ENCODE measurements at places on chromosomes 1 and 21.

- DNase-seq: no peak
Measured at GRCh38 chr1:39631361-39632322, 7.8 kb downstream of the HEYL start.

DNA sequence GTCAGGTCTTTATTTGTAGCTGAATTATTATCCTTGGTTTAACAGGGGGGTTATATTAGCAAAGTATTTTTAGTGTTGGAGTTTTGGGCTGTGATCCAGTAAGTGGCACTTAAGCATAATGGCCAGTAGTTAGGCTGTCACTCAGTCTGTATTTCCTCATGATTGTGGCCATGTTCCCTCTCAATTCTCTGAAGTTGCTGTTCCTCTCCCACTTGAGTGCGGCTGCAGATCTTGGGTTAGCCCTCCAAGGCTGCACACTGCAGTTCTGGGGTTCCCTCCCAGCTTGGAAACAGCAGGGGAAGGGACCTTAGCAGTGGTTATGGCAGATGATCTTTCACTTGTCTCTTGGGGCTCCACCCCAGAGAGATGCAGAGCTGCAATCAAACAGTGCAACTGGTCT, 23.2 kb upstream of the DENND1B start:
- DNase-seq: no peak

DNA sequence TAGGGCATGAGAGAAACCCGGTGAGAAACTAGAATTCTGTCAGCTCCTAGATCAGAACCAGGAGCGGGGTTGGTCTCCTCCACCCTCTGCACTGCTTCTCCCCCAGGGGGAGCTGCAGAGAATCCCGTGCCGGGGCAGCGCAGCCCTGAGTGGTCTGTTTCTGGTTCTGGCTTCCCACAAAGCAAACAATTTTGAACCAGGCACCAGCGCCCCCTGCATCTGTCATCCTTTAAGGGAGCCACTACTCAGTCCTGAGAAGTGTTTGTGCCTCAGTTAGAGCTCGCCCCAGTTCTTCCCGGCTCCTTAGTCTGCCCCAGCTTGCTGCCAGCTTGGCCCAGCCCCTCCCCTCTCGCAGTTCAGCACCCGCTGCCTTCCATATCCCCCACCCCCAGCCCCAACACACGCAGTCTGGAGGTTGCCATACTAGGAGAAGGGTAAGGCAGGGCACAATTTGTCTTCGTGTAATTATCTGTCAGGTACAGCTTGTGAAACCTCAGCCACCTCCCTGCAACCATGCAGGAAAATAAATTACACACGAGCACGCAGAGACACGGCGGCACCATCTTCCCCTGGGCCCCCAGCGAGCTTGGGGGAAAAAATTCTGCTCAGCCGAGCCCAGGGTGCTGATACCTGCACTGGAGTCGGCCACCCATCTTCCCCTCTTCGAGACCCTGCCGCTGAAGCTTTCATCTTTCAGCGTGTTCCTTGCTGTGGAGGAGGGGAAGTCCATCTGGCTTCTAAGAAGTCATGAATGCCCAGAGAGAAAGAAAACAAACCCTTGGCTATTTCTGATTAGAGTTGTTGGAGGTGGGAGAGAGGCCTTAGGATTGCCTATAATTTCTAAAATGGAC, 62.6 kb upstream of the CD1D start:
- DNase-seq: peak; percentile 19

DNA sequence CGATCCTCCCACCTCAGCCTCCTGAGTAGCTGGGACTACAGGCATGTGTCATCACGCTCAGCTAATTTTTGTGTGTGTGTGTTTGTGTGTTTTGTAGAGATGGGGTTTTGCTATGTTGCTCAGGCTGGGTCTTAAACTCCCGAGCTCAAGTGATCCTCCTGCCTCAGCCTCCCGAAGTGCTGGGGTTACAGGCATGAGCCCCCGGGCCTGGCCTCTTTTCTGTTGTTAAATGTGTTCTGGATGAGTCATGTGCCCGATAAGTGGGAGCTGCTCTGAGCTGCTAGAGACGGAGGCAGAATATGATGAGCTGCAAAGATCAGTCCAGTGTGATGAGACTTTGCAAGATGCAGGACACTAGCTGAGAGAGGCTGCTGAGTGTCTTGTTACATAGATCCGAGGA, 75.5 kb downstream of the VPS13D start:
- DNase-seq: no peak

- peak; percentile 71 for DNase-seq
Measured at GRCh38 chr1:22039594-22040285, 12.8 kb upstream of the CDC42 start.

GRCh38 chr1:86015375-86015774, 141.2 kb downstream of the COL24A1 start:
- no peak for DNase-seq

DNA sequence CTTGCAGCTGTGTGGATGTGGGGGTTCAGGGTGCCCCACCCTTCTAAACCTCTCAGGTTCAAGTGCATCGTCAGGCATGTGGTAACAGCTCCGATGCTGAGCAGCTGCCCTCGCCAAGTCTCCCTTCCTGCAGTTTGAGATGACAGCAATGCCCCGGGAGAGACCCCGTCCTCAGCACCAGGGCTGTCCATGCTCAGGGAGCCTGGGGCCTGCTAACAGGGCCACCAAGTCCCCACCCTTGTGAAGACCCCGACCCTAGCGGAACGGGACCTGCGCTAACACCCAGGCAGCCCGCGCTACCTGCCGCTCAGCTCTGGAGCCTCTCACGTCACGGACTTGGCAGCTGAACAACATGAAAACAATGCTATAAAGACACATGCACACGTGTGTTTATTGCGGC, 159.2 kb upstream of the C1orf174 start:
- DNase-seq: no peak

DNA sequence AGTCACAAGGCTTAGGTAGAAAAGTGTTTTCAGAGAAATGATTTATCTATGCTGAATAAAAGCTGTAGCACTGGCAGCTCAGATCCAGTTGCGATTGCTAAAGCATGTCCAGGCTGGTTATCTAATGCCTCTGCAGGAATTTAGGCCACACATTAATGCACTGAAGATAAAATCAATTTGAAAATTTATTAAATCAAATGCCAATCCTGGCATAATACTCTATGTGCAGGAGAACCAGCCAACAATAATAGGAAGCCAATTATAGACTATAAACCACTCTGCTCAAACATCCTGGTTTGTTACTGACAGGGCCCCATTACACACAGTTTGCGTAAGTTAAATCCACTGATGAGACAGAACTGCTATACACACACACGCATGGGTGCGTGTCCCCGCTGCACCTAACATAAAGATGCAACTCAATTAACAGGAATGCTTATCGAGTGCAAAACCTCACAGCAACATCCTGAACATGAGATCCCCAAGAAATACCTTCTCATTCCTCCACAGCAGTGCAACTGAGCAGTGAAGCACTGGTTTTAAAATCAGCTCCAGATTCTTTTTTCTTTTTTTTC, 40.6 kb downstream of the PTP4A2 start:
- DNase-seq: no peak

- DNase-seq: peak; percentile 28
Measured at GRCh38 chr1:183808296-183809027, 3.5 kb downstream of the RGL1 start.

- DNase-seq: no peak
Measured at GRCh38 chr1:177958092-177958491, 11.8 kb downstream of the SEC16B start.

Data from inflammatory macrophage treated with lipopolysaccharide for 1 hour (primary cell).